ENCODE measurements at places on chromosomes 7 and 10.
A peak's percentile ranks its signal among the peaks of the same experiment; 100 is the strongest.

GRCh38 chr10:576130-576465 lies 113.4 kb downstream of the DIP2C start:
- no peaks in the 10 kb centered on the region for H3K36me3 ChIP-seq
- H3K27me3 ChIP-seq, result no peaks in the 10 kb centered on the region
- no peak overlapping the region for H3K4me3 ChIP-seq
- H3K4me1 ChIP-seq, result peaks cover 23% of the 10 kb centered on the region
- DNase-seq, result no peak
- H3K27ac ChIP-seq, result peak overlapping the region; percentile 96

DNA sequence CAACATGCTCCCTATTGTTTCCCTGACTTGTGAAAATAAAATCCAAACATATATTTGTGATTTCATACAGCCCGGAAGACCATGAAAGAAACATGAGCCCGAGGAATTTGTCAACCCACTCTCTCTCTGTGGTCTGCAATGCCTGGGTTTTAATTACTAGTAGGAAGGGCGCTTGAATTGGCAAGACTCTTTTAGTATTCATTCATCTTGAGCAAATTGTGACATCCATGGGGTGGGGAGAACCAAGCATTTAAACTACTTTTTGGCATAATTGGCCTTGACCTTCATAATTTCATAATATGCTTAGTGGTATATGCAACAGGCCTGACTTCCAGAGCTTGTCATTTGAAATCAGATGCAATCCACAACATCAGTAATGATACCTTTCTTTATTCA lies 142.4 kb upstream of the BMPER start:
- H3K4me1 ChIP-seq, result no peaks in the 10 kb centered on the region
- H3K36me3 ChIP-seq, result no peaks in the 10 kb centered on the region
- no peaks in the 10 kb centered on the region for H3K27me3 ChIP-seq
- no peak overlapping the region for H3K4me3 ChIP-seq
- no peak for DNase-seq

- no peak overlapping the region for H3K4me3 ChIP-seq
- H3K36me3 ChIP-seq, result peaks cover 14% of the 10 kb centered on the region
- no peaks in the 10 kb centered on the region for H3K27me3 ChIP-seq
- no peaks in the 10 kb centered on the region for H3K4me1 ChIP-seq
These were observed 11.6 kb downstream of the CBX3 start for GRCh38 chr7:26212921-26213718.

GRCh38 chr7:5572439-5572838 lies 148.8 kb upstream of the TNRC18 start:
- H3K27ac ChIP-seq, result no peak overlapping the region
- no peak for DNase-seq
- no peak overlapping the region for H3K4me3 ChIP-seq
- no peaks in the 10 kb centered on the region for H3K36me3 ChIP-seq

Data from MM.1S (cell line).